NCI-H524 (cell line): ENCODE measurements at places on chromosomes 2 and 18.
A peak's percentile ranks its signal among the peaks of the same experiment; 100 is the strongest.

- no peak for DNase-seq
Observed at GRCh38 chr2:187549193-187549592, 5.0 kb downstream of the TFPI start.

DNA sequence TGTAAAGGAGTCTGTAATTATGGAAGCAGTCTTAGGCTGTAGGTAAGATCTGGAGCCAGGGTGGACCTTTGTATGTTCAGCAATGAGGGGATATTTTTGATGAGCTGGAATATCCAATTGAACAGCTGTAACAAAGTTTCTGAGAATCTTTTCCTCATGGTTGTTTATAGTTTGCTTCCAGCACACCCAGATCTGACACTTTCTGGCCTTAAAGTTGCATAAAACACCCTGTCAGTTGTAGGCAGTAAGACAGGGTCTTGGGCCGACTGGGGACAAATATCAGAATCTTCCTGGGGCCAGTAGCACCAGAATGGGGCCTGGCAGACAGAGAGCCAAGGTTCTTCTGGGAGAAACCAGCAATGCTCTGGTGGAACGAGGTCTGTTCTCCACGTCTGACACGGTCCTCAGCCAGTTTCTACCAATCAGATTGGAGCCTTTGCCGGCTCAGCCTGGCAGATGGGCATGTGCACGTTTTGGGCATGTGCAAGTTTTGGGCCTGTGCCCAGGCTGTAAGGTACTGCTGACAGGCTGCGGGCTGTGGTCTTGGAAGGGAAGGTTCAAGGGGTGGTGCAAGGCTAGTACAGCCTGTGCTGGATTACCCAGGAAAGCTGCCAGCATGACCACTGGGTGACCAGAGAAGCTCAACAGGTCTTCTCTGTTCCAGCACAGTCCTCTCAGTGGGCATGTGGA is 89.8 kb downstream of the PRKCE start:
- no peak for DNase-seq

- no peak for DNase-seq
Observed at GRCh38 chr2:175677880-175678279, 324.2 kb downstream of the LNPK start.

- no peak for DNase-seq
Observed at GRCh38 chr2:34025196-34025595, 426.1 kb upstream of the FAM98A start.

GRCh38 chr18:36560187-36560586 is 262.7 kb downstream of the FHOD3 start:
- no peak for DNase-seq

DNA sequence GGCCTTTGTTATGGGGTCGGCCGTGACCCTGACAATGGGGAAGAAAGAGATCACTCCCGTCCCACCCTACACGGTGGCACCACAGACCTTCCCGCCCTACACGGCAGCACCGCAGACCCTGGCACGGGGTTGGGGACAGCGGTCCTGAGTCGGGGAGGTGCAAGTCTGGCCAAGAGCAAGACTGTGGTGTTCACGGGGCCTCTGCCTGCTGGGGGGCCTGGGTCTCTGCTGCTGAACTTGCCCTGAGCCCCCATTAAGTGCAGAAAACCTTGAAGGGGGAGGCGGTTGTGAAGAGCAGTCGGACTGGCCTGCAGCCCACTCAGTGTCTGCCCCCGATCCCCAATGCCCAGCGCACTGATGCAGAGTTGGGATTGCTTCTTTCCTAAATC is 75.9 kb downstream of the SLC66A2 start:
- DNase-seq, result no peak

- no peak for DNase-seq
Observed at GRCh38 chr2:168632709-168633121, 169.7 kb upstream of the NOSTRIN start.

DNA sequence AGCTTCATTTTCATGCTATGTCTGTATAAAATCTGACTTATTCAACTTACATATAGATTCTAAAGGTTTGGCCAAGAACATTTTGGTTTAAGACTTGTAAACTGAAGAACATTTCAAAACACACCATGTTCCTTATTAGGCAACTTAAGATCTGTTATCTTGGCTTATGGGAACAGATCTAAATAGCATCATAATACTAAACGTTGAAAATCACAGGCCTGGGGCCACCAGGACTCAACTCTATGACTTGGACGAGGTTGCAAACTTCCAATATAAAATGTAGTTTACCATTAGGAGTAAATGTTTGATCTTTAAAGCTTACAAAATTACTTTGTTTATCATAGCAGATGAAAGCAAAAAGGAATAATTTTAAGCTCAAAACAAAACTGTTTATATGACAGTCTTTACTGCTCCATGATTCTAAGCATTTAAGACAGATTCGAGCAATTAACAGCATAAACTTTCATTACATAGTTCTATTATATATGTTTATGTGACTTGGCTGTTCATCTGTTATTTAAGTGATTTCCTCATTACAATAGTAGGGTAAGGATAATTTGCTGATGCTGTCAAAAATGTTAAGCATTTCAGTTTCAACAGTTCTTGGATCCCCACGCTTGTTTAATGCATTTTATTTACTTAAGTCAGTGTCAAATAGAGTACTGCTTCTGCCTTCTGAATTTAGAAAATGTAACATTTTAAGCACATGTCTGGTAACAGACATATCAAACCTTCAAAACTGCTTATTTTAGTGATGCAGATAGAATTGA is 8.3 kb downstream of the TCF4 start:
- DNase-seq, result no peak

- DNase-seq, result peak; percentile 42
Observed at GRCh38 chr2:218658671-218659257, 659 bp downstream of the ZNF142 start.
